ENCODE measurements at places on chromosomes 5 and 9.

DNA sequence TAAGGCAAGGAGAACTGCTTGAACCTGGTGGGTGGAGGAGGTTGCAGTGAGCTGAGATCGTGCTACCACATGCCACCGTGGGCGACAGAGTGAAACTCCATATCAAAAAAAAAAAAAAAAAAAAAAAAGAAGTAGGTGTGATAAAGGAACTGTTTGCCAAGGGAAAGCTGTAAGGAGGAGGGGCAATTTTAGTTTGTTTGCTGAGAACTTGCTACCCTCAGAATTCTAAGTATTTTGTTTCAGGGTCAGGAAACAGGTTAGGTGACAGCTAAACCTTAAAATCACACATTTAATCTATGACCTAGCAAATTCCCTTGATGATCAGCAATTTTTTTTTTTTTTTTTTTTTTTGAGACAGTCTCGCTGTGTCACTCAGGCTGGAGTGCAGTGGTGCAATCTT, 7.2 kb upstream of the ARRDC3 start:
- no peak for DNase-seq

DNA sequence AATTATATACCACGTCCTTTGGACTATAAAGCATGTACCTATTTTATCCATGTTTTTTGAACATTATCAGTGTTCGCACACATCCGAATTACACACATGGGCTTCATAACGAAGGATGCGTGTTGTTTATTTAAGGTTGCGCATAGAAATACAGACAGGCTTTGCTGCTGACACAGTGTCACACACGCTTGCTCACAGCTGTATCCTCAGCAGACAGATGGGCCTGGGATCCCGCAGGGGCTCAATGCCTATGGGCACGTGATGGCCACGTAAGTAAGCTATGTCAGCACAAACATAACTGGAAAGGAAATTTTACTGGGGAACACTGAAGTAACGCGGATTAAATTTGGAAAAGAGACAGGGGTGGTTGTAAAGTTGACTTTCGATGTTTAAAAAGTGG, 76.6 kb downstream of the OTULIN start:
- no peak for DNase-seq

- no peak for DNase-seq
These were observed 74.0 kb downstream of the UBAP1 start for GRCh38 chr9:34252670-34253459.

- no peak for DNase-seq
These were observed 21.5 kb upstream of the WDR38 start for GRCh38 chr9:124831642-124832364.

DNA sequence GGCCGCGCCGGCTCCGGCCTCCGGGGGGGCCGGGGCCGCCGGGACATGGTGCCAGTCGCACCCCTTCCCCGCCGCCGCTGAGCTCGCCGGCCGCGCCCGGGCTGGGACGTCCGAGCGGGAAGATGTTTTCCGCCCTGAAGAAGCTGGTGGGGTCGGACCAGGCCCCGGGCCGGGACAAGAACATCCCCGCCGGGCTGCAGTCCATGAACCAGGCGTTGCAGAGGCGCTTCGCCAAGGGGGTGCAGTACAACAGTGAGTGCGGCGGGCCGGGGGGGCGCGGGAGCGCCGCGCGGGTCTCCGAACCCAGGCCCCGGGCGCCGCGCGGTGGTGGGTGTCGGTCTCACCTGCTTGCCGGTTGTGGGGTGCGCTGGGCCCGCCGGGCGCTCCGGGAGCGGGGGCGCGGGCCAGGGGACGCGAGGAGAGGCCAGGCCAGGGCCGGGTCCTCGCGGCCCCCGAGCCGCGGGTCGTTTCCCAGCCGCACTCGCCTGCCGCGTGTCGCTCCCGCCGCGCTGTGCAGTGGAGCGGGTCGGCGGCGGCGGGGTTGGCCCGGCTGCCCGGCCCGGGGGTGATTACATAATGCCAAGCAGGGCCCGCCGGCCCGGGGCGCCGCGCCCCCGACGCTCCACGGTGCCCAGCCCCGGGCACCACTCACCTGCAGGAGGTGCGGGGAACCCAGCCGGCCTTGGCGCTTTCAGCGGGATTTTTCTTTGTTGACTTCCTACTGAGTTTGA, 492 bp downstream of the RABL6 start:
- no peak for DNase-seq

GRCh38 chr5:23147625-23148024, 294.5 kb upstream of the CDH12 start:
- no peak for DNase-seq

DNA sequence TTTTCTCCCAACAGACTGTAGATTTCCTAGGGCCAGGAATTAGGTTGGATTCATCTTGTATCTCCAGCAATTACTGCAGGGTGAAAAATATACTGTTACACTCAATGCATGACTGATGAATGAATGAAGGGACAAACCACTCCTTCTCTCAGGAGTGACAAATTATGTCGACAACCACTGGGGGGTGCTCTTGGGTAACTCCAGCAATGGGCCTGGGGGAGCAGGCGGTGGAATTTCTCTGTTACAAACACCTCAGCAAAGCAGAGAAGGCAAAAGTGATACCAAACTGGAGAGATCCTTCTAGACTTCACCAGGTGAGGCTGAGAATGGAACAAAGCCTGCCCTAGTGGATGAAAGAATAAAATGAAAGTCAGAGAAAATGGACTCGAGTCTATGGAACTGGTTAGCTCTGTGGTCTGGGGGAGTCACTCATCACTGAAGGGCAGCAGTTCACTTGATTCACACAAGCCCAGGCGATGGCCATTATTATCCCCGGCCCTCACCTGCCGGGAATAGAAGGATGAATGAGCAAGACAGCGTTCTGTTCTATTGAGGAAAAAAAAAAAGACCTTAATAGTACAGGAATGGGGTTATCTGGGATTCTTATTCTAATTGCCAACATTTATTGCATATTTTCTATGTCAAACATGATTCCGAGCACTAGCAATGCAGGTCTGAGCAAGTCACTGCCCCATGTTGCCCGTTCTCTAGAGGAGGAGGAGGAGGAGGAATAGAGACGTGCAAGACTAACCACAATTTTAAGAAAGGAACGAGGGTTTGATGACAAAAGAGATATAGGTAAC, 341.1 kb downstream of the ASTN2 start:
- no peak for DNase-seq

GRCh38 chr9:103941104-103941503, 153.0 kb upstream of the SMC2 start:
- no peak for DNase-seq

DNA sequence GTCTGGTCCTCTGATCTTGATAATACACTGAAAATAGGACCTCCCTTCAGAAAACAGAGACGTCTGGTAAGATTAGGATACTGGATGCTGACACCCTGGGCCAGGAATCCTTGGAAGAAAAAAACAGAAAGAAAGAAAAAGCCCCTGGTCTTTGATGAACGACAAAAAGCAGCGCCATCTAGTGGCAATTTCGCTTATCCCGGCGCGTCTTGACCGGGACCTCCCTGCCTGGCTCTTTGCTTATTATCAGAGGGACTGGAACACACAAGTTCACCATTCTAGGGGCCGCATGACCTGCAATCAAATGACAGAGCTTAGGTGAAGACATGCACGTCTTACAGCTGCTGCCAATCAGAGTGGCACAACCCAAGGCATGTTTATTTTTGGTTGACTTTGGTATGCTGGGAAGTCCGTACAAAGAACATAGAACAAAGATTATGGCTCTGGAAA, 114.9 kb upstream of the NFIB start:
- no peak for DNase-seq

DNA sequence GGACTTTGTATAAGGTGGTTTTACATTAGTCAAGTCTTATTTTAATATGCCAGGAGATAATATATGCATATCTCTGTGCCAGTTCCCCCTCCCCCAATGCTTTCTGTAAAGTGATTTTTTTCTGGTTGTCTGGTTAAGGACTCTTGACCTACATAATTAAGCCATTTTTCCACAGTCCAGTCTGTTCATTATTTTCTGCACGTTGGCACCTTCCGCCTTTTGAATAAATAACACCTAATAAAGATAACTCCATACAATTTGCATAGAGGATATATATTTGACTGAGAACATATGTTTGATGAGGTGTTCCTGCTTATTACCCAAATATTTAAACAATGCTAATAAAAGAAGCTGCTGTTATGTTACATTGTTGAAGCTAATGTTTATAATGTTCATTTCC, 320.9 kb downstream of the DMAC1 start:
- DNase-seq, result no peak

GRCh38 chr5:181052672-181053487, 12.8 kb downstream of the BTNL9 start:
- DNase-seq, result no peak

DNA sequence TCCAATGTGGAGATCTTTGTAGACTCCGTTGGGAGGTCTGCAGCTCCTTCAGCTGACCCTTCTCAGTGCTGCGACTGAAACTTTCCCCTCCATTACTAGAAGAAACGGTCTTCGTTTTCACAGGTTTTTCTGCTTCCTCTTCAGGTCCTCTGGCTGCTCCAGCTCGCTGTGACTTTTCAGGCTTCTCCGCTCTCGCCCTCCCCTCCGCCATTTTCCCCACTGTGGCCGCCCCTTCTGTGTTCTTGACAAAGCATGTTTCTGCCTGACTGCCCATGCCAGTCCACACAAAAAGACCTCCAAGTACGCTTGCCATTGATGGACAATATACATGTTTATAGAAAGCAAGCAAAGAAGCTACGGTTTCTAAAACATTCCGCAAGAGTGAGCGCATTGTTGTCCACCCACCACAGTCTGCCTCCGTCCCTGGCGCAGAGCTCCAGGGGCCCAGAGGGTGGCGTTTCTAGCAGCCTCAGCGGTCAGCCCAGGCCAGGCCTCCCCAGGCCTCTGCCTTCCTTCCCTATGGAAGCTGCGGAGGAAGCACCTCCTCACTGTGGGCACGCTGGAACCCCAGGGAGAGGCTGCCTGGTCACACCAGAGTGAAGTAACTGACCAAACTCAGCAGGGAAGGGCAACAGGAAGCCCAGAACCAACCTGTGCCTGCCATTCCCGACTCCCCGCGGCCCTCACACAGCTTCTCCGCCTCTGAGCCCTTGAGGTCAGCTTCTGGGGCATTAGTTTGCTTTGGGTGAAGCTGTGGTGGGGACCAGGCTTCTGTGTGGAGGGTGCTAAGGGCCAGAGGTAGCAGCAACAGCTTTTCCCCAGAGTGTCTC, 19.9 kb upstream of the S1PR3 start:
- DNase-seq, result no peak

DNA sequence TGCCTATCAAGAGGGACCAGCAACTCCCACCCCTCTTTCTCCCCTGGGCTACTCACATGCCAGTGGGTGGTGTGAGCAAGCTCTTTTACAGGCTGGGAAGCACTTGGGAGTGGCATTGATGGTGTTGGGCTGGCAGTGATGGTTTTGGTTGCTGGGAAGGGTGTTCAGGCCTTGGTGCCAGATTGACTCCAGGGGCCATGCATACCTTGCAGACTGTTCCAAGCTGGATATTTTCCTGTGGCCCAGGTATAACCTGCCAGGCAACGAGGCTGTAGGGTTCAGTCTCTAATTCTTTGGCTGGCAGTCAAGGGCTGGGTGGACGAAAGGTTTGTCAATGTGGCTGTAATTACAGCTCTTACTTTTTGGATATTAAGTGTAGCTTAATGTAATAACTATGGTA, 177.3 kb downstream of the MACROH2A1 start:
- no peak for DNase-seq

DNA sequence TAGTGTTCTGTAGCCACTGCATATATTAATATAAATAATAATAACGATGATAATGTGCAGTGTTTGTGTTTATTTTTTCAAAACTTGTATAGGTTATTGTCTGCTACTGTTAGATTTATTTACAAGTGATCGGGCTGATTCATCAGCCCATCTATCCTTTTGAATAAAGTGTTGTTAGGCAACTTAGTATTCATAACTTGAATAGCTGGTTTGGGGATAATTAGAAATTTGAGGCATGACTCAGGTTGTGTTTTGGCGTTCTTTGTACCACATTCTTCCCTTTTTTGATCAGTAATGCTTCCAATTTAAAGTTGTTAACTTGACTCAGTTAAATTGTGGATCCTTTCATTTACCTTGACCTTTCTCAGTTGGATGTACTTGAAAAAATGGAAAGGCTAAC, 69.7 kb downstream of the FOCAD start:
- DNase-seq, result no peak

GRCh38 chr9:14075218-14075617, 238.7 kb downstream of the NFIB start:
- no peak for DNase-seq

- no peak for DNase-seq
These were observed 624.9 kb upstream of the GRAMD2B start for GRCh38 chr5:125798307-125798706.

- no peak for DNase-seq
These were observed 617.8 kb downstream of the PDE4D start for GRCh38 chr5:59275510-59276324.

- no peak for DNase-seq
These were observed 89.7 kb upstream of the IRX2 start for GRCh38 chr5:2841208-2841607.

- DNase-seq, result no peak
These were observed 52.6 kb upstream of the TNFAIP8 start for GRCh38 chr5:119302916-119303897.

GRCh38 chr9:129209580-129209979, 31.5 kb upstream of the IER5L start:
- DNase-seq, result no peak

DNA sequence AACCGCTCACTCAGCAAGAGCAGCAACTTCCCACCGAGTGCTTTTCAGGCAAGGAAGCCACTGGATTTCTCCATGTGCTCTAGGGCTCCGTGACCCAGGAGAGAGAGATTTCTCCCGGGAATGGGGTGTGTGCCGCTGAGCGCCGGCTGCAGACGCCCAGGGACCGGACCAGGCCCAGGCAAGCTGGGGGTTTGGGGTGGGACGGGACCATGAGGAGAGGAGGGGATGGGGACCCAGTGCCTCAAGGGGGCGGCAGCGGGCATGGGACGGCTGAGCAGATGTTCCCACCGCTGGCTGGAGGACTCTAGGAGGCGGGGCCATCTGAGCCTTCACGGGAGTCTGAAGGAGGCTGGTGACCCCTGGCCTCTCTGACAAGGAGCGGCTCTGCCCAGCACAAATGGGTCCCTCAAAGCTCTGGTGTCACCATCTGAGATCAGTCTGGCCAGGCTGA, 8.5 kb downstream of the LCN9 start:
- no peak for DNase-seq

DNA sequence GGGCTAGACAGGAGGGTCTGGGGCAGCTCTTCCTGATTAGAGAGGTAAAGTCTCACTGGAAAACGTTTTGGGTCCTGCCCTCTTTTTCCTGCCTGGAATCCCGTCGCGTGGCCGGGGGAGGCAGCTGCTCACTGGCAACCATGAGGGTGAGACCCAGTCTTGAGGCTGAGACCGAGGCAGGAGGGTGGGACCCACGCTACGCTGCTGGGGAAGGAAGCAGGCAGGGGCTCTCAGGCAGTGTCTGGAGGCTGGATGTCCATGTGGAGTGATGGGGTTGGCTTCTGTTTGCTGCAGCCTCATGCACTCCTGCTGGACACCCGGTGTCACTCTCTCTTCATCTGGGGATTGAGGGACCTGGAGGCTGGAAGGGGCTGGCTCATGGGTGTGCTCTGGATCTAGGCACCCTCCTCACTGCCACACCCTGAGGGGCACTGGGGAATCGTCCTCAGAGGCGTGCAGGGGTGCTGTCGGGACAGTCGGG, 11.3 kb upstream of the SLC2A6 start:
- DNase-seq, result no peak

Measured in cortex of kidney (tissue), 1 donor.